NCI-H460 (cell line): ENCODE measurements at places on chromosomes 6 and 20. TPM values are rescaled to one million over a fixed set of nuclear protein-coding genes. Genes with fewer than 3 reads are reported as not detected.

GRCh38 chr20:32062776-32063170 lies 10.7 kb downstream of the HCK start:
- DNase-seq, result no peak

The SRSF12 gene
- 0.29 and 0.37 TPM in 2 replicates for total RNA-seq

- DNase-seq, result no peak
Observed at GRCh38 chr6:15431762-15432483, 186.1 kb downstream of the JARID2 start.

GRCh38 chr6:29760328-29760727 lies 37.1 kb downstream of the HLA-F start:
- no peak for DNase-seq

- no peak for DNase-seq
Observed at GRCh38 chr6:9315966-9316650, 880.8 kb upstream of the SLC35B3 start.

The SNAP25 gene
- 0.40 and 0.42 TPM in 2 replicates for total RNA-seq

DNA sequence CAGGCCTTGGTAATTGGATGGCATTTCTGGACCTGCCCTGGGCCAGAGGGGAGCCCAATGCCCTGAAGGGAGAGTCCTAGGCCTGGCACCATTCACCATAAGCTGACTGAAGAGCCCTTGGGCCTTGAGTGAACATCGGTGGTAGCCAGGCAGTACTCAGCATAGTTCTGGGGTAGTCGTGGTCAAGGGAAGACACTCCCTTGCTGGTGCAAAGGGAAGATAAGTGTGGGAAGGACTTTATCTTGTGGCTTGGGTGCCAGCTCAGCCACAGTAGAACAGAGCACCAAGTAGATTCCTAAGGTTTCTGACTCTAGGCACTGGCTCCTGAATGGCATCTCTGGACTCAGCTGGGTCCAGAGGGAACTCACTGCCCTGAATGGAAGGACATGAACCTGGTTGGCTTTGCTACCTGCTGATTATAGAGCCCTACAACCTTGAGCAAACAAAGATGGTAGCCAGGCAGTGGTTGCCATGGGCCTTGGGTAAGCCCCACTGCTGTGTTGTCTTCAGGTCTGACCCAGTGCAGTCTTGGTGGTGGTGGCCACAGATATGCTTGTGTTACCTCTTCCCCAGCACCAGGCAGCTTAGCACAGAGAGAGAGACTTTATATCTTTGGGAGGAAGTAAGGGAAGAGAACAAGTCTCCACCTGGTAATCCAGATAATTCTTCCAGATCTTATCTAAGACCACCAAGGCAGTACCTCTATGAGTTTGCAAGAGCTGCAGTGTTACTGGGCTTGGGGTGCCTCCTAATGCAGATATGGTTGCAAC lies 83.5 kb downstream of the PRDM13 start:
- no peak for DNase-seq

- DNase-seq, result no peak
Observed at GRCh38 chr6:109263873-109264700, 118.2 kb downstream of the CD164 start.

DNA sequence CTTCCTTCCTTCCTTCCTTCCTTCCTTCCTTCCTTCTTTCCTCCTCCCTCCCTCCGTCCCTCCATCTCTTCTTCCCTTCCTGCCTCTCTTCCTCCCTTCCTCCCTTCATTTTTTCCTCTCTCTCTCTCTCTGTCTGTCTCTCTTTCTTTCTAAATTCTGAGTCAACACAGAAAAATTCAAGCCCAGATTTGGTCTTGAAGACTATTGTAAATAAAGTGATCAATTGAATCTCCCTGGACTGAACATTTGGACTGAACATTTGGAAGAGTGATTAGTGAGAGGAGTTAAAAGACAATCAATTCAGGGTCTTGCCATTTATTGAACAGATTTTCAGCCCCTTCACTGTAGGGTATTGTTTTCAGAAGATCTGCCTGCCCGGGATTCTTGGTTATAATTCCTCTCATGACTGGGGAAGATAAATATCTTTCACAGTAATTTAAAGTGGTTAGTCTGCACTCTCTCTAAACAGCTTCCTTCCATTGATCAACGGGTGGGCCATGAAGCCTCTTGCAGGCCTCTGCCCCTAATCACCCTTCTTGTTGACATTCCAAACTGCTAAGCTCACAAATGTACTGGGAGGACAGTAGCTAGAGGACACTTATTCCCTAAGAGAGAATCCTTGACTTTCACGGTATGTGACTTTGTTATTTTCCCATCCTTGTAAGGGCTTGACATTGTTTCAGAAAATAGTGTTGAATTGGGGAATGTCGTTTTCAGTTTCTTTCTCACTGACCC lies 101.7 kb upstream of the BMP2 start:
- DNase-seq, result no peak

GRCh38 chr20:33992923-33993575 lies 662 bp upstream of the RALY start:
- peak; percentile 99 for DNase-seq

The KCNS1 gene
- total RNA-seq, result not detected in 2 replicates

The ARG1 gene
- total RNA-seq, result not detected in 2 replicates

The WDR27 gene
- total RNA-seq, result 16.9 and 24.0 TPM in 2 replicates

The PRICKLE4 gene
- total RNA-seq, result 0.40 and 1.2 TPM in 2 replicates

DNA sequence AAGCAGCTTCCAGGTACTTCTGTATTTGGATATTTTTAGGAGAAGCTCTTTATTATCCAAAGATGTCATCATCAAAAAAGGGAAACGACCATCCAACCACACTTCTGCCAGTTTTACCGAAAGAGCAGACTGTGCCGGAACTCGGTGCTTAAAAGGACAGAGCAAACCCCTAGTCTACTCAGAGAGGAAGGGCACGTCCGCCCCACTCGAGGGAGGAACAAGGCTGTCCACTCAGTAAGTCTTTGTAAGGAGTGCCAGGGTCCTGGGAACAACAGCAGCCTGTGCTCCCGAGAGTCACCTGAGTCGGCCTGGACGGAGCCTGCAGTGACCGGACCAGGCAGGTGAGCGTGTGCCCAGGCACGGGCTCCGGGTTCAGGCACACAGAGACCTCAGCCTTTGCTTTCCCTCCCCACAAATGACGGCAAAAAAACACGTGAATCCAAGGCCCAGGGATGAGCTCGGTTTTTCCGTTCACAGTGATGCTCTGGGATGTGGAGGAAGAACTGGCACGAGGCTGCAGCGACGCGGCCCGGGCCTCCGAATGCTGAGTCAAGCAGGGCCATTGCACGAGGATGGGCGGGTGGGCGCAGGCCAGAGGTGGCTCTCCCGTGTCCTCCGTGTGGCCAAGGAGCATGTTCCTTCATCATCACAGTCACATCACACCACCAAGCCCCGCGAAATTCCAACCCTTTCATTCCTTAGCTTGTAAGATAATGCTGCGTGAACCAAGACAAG lies 17.4 kb upstream of the SLCO4A1 start:
- DNase-seq, result no peak

The SLC22A16 gene
- not detected in 2 replicates for total RNA-seq

The C6orf47 gene
- 10.1 and 10.9 TPM in 2 replicates for total RNA-seq

DNA sequence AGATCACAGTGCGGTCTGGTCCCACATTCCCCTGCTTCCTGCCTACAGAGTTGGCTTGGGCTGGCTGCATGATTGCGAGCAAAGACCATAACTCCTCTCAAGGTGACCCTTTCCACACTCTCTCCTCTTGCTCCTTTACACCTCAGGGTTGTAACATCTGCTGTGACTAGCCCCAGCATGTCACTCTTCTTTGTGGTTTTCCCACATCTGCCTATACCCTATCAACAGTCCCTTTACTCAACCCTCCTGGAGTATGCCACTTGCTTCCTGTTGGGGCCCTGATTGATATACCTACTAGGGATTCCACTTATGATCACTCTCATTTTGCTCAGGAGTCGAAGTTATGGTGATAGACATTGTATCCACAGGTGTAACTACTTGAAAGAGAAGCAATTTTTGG lies 58.9 kb upstream of the SGK1 start:
- DNase-seq, result no peak

The ANKRD66 gene
- total RNA-seq, result not detected in 2 replicates
